ENCODE measurements at places on chromosomes 2 and 18.

- no peak for DNase-seq
These were observed 950.6 kb downstream of the DCDC2C start for GRCh38 chr2:4653991-4654390.

- DNase-seq = no peak
These were observed 1.2 kb upstream of the BCL11A start for GRCh38 chr2:60554646-60555065.

DNA sequence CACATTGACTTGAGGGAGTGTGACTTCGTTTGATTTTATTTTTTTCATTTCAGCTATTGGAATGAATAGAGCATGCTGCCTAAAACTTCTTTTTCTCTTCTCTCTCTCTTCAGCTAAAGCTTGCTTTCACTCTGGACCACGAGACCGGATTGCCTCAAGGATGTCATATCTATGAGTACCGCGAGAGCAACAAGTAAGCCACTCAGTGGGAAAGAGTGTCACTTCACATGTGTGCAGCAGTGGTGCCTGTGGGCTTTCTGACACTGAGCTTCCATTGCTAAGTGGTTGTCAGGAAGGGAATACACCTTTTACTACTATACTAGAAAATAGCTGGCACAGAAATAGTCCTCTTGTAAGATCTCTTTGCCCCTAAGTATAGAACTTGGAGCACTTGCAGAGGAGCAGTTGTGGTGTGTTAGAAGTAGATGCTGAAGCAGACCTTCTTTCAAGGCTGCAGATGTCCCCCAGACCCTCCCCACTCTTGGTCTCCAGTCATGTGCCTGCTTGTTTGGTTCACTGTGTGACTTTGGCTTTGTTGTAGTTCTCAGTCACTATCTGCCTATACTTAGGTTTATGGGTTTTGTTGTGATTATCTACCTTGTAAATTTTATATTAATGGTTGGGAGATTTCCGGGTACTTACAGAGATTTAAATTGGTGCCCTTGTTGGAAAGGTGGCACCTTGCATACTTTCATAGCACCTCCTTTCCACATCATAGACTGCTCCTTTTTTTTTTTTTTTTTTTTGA, 78.5 kb upstream of the ALPP start:
- DNase-seq = no peak

- DNase-seq = no peak
These were observed 439.7 kb downstream of the RIT2 start for GRCh38 chr18:42675810-42676209.

GRCh38 chr2:226798422-226799210, 1.0 kb downstream of the IRS1 start:
- no peak for DNase-seq

- no peak for DNase-seq
These were observed 231.2 kb upstream of the FOSL2 start for GRCh38 chr2:28161466-28161865.

DNA sequence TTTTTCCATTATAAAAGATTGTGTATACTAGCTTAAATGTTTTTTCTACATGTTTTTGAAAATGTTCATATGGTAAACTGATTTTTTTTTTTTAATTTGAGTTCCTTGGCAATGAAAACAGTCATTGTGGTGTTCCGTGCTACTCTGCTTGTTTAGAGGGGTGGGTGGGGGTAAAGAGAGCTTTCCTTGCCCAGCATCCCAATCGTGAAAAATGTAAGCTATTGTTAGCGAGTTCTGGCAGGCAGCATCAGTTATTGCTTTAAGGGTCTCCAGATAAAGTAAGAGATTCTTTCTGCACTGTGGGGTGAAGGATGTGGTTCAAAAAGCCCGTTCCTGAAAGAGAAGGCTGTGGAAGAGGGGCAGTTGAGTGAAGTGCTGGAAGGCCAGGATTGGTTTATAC, 118.4 kb downstream of the TANC1 start:
- no peak for DNase-seq

DNA sequence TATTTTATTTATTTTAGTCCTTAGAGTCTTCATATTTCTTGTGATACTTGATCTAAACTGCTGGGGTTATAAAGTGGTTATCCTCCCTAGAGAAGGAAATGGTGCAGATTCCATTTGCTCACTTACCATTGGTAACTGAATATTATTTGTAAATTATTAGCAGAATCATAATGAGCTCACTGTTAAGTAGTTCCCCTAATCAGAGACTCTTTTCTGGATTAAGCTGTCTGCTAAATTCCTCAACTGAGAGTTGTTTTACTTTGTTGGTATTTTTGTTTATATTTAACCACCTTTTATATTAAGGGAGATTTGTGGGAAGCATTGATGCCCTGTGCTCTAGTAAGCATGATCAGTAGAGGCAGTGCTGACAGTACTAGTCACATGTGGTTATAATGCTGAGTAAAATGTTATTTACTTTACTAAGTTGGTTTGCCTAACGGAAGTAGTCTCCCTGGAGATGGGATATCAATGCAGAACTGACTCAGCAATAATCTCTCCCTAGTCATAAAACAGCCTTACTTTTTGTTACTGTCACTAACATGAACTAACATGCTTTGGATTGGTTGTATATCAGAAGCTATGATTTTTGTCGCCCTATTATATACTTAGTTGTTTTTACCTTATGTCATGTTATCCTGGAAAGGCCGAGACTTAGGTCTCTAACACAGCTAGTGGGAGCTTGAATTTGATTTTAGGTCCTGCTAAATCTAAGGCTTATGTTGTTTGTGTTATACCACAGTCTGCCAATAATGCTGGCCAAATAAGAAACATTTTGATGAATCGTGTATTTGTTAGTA, 166.7 kb downstream of the MCFD2 start:
- DNase-seq = no peak

DNA sequence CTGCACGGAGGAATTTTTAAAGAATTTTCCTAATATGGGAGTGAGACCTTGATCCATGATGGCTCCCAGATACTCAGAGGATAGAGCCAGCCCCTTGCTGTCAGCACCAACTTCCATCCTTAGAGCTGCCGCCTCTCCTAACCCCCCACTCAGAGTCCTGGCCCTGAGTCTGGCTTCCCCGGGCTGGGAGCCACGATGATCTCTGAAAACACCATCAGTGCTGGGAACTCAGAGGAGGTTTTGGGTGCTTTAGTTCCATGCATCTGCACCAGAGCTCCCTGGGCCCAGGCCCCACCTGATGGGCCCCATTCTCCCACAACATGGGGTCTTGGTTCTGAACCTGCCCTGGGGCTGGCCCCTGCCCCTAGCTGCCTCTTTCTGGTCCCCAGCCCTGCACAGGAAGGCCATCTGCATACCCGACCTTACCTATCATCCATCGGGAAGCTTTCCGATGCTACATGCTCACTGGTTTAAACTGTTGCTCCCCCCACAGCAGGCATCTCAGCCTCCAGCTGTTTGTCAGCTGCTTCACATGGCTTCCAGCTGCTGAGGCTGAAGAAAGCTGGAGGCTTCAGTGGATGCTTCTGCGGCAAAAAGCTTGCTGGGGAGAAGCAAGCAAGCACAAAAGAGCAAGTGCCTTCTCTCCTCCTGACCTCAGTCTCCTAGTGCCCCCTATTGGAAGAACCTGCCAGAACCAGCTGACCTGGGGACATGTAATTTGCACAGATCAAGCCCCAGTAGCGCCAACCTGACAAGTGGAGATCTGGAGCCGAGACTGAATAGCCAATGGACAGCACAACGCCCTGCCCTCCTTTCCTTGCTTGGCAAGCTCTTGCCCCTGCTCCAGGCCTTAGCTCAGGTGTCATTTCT, 24.2 kb upstream of the RHOB start:
- DNase-seq = no peak

- DNase-seq = no peak
These were observed 268.5 kb upstream of the CCDC68 start for GRCh38 chr18:55227771-55228170.

DNA sequence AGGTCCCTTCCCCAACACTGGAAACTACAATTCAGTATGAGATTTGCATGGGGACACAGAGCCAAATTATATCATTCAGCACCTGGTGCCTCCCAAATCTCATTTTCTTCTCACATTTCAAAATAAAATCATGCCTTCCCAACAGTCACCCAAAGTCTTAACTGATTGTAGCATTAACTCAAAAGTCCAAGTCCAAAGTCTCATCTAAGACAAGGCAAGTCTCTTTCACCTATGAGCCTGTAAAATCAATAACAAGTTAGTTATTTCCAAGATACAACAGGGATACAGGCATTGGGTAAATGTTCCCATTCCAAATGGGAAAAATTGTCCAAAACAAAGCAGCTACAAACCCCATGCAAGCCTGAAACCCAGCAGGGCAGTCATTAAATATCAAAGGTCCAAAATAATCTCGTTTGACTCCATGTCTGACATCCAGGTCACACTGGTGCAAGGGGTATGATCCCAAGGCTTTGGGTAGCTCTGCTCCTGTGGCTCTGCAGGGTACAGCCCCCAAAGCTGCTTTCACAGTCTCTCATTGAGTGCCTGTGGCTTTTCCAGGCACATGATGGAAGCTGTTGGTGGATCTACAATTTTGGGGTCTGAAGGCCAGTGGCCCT, 1370.1 kb upstream of the DDX18 start:
- no peak for DNase-seq

DNA sequence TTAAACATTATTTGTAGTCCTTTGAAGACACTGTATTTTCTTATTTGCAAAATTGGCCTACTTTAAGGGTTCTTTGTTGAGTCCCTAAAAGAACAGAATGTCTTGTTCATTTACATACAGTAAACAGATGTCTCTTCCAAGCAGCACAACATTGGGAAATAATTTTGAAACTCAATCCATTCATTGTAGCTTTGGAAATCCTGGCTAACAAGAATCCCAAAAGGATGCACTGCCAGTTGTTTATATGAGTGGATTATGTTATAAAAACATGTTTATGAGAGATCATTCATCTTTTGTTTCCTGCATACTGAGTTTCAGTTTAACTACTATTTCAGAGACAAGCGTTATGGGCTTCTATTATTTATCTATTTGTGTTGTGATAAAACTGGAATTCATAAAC, 499.3 kb downstream of the PID1 start:
- no peak for DNase-seq

DNA sequence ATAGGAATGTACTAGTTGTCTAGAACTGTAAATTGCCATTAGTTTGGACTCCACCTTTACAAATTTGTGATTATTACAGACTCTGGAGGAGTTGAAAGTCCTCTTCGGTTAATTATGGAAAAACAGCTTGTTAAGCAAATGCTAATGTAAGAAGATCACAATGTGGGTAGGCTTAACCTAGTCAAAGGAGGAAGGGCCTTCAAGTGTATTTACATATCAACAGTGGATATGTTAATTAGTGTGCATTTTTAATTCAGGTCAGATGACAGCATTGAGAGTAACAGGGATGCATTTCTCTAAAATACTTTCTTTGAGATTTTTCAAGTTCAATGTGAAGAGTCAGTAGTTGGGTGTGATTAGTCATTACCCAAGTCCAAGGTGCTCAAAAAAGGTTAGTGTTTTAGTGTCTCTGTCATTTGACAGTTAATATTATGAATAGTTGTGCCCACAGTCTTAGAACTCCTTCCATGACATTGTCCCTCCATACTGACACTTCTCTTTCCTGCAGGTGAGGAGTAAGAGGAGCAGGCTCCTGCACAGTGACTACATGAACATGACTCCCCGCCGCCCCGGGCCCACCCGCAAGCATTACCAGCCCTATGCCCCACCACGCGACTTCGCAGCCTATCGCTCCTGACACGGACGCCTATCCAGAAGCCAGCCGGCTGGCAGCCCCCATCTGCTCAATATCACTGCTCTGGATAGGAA, 28.0 kb downstream of the CD28 start:
- no peak for DNase-seq

Data from DMS 273 treated with DMSO at 0.1 percent for 48 hours (cell line).